ENCODE measurements at places on chromosomes 2 and 18.

DNA sequence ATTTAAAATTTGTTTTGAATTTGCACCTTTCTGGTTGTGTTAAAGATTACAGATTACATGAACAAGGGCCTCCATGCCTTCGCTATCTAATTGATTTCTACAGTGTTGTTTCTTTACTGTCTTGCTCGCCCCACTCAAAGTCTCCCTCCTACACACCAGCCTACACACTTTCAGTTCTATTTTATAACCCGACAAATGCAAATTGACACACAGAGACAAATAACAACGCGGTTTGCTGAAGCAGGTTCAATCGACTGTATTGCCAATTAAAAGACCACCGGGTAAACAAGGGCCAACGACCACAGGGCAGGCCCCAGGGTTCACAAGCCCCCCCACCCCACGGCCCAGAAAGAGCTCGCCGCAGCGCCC is 869 bp downstream of the STARD7 start:
- no peaks in the 10 kb centered on the region for H3K27me3 ChIP-seq
- H3K4me1 ChIP-seq, result peaks cover 46% of the 10 kb centered on the region
- H3K27ac ChIP-seq, result peak overlapping the region; percentile 93

DNA sequence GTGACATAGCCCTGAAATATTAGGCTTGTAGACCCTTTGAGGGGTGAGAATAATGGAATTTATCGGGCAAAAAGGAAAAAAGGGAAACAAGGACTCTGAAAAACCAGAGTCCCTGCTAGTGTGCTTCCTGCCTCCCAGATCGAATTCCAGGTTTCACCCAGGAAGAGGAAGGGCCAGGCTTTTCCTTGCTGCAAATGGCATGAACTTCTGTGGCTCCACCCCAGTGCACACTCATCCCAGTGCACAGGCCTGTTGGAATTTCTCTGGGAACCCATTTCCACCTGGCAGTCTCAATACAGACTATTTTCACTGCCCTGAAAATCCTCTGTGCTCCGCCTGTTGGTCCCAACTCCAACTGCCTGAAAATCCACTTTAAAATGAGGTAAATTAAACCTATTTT is 29.9 kb downstream of the C18orf54 start:
- H3K4me3 ChIP-seq, result no peak overlapping the region
- peaks cover 14% of the 10 kb centered on the region for H3K4me1 ChIP-seq
- H3K36me3 ChIP-seq, result peaks cover 3% of the 10 kb centered on the region
- no peak for DNase-seq
- H3K27ac ChIP-seq, result no peak overlapping the region

GRCh38 chr18:48777744-48778116 is 173.0 kb downstream of the SMAD7 start:
- peaks cover 41% of the 10 kb centered on the region for H3K4me1 ChIP-seq
- no peak for DNase-seq
- H3K4me3 ChIP-seq, result no peak overlapping the region
- no peaks in the 10 kb centered on the region for H3K27me3 ChIP-seq

GRCh38 chr18:12597760-12598159 is 60.1 kb downstream of the SPIRE1 start:
- H3K36me3 ChIP-seq, result no peaks in the 10 kb centered on the region
- H3K4me3 ChIP-seq, result no peak overlapping the region
- H3K27me3 ChIP-seq, result no peaks in the 10 kb centered on the region
- H3K27ac ChIP-seq, result peak overlapping the region; percentile 31

DNA sequence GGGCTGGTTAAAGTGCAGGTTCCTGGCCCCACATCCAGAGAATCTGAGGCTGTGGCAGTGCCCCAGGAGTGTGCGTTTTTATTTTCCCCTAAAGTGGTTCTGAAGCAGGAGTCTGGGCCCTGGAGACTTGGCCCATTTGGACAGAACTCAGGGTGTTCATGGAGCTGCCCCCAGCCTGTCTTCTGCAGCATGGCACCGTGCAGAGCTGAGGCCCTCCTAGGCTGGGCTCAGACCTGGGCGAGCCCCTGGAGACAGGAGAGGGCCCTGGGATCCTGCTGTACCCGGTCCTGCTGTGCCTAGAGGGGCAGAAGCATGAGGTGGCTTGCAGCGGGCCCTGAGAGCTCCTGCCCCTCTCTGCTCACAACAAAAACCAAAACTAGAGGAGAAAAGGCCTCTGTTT is 58.8 kb upstream of the B3GNT7 start:
- H3K4me1 ChIP-seq, result peaks cover 11% of the 10 kb centered on the region
- H3K36me3 ChIP-seq, result peaks cover 20% of the 10 kb centered on the region
- no peak overlapping the region for H3K27ac ChIP-seq
- no peaks in the 10 kb centered on the region for H3K27me3 ChIP-seq

GRCh38 chr2:80269806-80270205 is 34.7 kb downstream of the LRRTM1 start:
- H3K36me3 ChIP-seq, result no peaks in the 10 kb centered on the region
- H3K27me3 ChIP-seq, result no peaks in the 10 kb centered on the region
- no peak for DNase-seq
- H3K27ac ChIP-seq, result no peak overlapping the region
- peaks cover 4% of the 10 kb centered on the region for H3K4me1 ChIP-seq

GRCh38 chr2:69704446-69704845 is 37.5 kb upstream of the ANXA4 start:
- no peaks in the 10 kb centered on the region for H3K36me3 ChIP-seq
- no peaks in the 10 kb centered on the region for H3K27me3 ChIP-seq

Data from progenitor cell of endocrine pancreas (in vitro differentiated cells).